ENCODE measurements at places on chromosomes 2 and 18. TPM values are rescaled to one million over a fixed set of nuclear protein-coding genes. Genes with fewer than 3 reads are reported as not detected.
A peak's percentile ranks its signal among the peaks of the same experiment; 100 is the strongest.

Gene RAMP1
- total RNA-seq: 1.4 TPM

Gene ALLC
- not detected for total RNA-seq

DNA sequence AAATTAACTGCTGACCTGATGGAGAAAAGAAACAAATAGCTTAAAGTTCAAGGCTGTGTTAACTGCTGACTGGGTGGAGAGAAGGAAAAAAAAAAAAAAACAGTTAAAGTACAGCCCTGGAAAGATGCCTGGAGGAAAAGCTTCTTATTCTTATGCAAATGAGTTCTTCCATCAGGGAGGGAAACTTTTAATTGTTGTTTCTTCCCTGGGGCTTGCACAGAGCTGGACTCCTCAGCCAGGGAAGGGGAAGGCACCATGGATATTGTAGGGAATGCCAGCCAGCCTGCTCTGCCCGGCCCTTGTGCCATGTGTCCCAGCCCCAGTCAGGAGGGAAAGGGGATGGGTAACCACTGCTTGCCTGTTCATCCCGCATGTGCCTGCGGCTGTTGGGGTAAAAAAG is 833.1 kb upstream of the CRIM1 start:
- no peaks in the 10 kb centered on the region for H3K4me1 ChIP-seq
- no peak overlapping the region for H3K27ac ChIP-seq
- DNase-seq: no peak
- no peak overlapping the region for H3K4me3 ChIP-seq

DNA sequence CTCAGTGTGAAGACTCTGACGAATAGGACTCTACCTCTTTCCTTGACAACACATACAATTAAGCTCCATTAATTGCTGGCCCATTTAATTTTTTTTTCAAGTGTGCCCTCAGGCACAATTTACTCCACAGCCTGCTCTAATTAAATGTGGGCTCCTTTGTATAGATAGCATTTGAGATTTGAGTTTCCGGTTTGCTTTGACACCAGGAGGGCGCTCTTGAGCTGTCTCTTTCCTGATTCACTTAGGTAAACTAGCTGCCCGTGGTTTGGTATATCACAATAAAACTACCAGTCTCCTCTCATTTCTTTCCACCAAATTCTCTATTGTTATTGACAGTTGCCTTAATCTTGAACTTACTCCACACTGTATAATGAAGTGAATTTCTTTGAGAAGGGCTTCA is 666.0 kb downstream of the DSC3 start:
- H3K36me3 ChIP-seq: no peaks in the 10 kb centered on the region
- no peak for DNase-seq
- no peak overlapping the region for H3K4me3 ChIP-seq

GRCh38 chr2:55133467-55134315 is 83.4 kb upstream of the RTN4 start:
- DNase-seq: peak; percentile 70
- H3K36me3 ChIP-seq: peaks cover 2% of the 10 kb centered on the region
- H3K27me3 ChIP-seq: no peaks in the 10 kb centered on the region
- H3K27ac ChIP-seq: peak overlapping the region; percentile 96

GRCh38 chr2:140657657-140658056 is 1473.2 kb downstream of the LRP1B start:
- no peak overlapping the region for H3K27ac ChIP-seq
- H3K4me3 ChIP-seq: no peak overlapping the region
- no peaks in the 10 kb centered on the region for H3K36me3 ChIP-seq
- DNase-seq: no peak

Gene PSD4
- 247 TPM for total RNA-seq
